ENCODE measurements at places on chromosomes 5 and 9.

- DNase-seq: peak; percentile 83
Observed at GRCh38 chr9:72038890-72039410, 21.5 kb downstream of the C9orf57 start.

- no peak for DNase-seq
Observed at GRCh38 chr9:129604766-129605163, 16.1 kb downstream of the C9orf50 start.

DNA sequence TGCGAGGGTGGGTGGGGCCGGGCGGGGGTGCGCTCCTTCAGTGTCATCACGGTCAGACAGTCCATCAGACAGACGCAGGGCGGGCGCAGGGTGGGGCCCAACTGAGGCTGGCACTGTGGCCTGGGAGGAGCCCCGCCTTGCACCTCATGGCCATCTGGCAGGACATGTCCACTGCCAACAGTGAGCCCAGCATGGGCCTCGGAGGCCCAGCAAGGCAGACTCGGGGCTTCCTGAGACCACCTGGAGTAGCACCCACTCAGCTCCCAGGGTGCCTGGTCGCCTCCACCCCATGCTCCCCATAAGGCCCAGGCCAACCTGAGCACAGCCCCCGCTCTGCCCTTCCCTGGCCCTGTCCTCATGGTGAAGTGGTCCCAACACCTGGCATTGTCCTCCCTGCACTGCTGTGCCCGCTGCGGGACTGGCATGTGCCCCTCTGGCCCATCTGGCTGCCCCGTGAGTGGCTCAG, 8.5 kb upstream of the GPSM1 start:
- no peak for DNase-seq

- peak; percentile 71 for DNase-seq
Observed at GRCh38 chr9:121285835-121286687, 18.1 kb downstream of the GSN start.

DNA sequence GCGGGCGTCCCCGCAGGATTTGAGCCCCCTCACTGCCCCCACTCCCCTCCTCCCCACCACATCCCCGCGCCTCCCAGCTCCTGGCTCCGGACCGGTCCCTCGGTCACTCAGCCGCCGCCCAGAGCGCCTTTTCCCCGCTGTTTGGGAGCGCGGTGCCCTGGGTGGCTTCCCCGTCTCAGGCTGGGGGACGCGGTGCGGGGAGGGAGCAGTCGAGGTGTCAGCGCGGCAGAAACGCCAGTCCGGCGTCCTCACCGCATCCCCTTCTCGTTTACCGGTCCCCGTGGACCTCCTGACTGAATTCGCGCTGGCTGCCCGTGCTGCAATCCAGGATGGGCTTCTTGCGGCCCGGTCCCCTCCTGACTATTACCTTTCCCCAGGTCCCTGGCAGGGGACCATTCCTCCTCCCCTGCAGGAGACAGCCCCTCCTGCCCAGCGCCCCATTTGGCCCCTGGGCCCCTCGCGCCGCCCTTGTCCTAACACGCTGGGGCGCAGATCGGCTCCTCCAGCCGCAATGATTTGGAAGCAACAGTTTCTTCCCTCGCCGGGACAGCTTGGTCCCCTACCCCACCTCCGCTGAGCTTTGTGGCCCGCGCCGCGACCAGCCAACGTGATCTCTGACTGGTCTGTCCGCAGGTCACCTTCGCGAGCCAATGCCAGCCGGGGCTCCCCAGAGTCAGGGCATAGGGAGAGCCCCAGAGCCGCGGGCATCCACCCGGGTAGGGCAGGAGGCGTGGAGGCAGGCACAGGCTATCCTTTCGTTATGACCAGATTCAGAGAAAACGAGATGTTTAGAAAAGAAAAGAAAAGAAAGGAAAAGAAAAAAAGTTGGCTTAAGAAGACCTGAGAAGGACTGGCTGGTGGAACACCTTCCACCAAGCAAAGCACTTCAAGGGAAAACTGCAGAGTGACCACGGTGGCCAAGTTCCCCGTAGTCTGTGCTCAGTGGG, 1.2 kb downstream of the ANKRD33B start:
- no peak for DNase-seq

GRCh38 chr5:30001826-30002225, 1191.7 kb upstream of the CDH6 start:
- DNase-seq: no peak

GRCh38 chr5:132086277-132086794, 12.7 kb downstream of the CSF2 start:
- peak; percentile 98 for DNase-seq

DNA sequence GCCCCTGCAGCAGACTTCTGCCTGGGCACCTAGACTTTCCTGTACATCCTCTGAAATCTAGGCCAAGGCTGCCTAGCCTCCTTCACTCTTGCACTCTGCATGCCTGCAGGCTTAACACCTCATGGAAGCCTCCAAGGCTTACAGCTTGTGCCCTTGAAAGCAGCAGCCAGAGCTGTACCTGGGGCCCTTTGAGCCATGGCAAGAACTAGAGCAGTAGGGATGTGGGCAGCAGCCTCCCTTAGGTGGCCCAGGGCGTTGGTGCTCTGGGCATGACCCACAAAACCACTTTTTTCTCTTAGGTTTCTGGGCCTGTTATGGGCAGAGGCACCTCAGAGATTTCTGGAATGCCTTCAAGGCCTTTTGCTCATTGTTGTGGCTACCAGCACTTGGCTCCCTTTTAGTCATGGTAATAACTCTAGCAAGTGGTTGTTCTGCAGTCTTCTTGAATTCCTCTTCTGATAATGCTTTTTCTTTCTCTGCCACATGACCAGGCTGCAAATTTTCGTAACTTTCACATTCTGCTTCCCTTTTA, 606.2 kb downstream of the TLE4 start:
- DNase-seq: no peak

DNA sequence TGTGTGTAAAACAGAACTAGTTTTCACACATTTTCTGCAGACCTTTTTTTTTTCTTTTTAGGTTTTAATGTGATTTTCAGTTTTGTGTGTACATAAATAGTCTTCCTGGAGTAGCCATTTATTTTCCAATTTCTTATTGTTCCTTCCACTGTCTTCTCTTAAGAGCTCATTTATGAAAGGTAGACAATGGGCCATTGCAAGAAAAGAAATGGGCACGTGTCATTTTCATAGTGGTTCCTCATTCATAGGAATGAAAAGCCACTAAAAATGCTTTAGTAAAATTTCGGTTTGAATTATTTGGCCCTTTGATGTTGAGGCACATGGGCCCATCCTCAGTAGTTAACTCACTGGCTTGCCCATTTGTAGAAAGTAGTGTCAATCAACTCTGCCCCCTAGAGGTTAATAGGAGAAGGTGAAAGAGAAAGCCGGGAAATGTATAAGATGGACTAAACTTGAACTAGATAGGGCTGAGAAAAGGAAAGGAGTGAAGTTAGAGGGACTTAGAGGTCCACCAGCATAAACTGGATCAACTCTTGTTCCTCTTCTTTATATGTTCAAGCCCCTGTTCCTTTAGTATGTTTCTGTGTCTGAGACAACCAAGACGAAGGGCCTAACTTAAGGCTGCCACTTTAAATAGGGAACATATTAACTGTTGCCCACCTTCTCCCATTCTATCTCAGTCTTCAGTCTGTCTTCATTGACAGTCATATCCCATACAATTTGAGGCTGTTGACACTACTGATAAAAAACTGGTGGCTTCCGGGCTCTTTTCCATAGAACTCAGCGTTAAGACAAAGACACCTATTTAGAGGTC, 72.6 kb downstream of the SMARCA2 start:
- peak; percentile 71 for DNase-seq

DNA sequence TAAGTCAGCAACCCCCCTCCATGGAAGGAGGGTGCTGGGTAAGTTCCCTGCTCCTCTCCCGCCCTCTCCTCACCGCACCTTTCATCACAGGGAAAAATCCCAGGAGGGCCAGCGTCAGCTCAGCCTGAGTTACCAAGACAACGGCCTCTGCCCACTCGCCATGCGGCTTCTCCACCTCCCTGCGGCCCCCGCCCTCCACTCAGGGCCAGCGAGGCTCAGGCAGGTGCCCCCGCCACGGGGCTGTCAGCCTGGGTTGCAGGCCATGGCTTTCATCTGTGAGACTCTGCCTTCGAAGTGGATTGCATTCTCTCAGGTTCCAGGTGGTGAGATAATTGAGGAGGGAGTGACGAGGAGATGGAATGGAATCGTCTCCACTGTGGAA, 27.2 kb upstream of the LAMC3 start:
- DNase-seq: no peak

DNA sequence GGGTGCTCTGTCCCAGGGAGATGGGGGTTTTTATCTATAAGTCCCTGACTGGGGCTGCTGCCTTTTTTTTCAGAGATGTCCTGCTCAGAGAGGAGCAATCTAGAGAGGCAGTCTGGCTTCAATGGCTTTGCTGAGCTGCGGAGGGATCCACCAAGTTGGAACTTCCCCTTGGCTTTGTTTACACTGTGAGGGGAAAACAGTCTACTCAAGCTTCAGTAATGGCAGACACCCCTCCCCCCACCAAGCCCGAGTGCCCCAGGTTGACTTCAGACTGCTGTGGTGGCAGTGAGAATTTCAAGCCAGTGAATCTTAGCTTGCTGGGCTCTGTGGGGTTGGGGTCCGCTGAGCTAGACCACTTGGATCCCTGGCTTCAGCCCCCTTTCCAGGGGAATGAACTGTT, 375.8 kb downstream of the RAB3C start:
- no peak for DNase-seq

- peak; percentile 40 for DNase-seq
Observed at GRCh38 chr9:16246785-16247184, 623.7 kb downstream of the BNC2 start.

DNA sequence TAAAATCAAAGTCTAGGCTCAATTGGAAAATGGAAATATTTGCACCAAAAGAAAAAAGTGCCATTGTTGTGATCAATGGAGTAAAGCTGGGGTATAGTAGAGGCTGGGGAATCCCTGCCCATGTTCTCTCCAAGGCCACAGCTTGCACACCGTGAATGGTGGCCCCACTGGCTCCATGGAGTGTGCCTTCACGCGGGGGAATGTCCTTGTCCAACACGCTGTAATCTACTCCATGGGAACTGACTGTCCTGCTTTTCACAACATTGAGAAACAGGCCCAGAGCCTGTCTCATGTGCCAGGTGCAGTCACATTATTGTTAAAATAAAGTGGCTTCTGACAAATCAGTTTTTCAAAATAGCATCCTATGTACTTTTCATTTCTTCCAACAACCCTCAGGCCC, 33.1 kb upstream of the ITGA2 start:
- DNase-seq: no peak

- DNase-seq: peak; percentile 56
Observed at GRCh38 chr5:37836592-37837413, 3.0 kb downstream of the GDNF start.

- DNase-seq: no peak
Observed at GRCh38 chr5:71973563-71973962, 133.7 kb upstream of the MAP1B start.
